Midbrain (tissue), 1 donor: ENCODE measurements at places on chromosomes 1 and 21.
A peak's percentile ranks its signal among the peaks of the same experiment; 100 is the strongest.

GRCh38 chr1:160916666-160917065 is 31.7 kb upstream of the ITLN1 start:
- DNase-seq: no peak

DNA sequence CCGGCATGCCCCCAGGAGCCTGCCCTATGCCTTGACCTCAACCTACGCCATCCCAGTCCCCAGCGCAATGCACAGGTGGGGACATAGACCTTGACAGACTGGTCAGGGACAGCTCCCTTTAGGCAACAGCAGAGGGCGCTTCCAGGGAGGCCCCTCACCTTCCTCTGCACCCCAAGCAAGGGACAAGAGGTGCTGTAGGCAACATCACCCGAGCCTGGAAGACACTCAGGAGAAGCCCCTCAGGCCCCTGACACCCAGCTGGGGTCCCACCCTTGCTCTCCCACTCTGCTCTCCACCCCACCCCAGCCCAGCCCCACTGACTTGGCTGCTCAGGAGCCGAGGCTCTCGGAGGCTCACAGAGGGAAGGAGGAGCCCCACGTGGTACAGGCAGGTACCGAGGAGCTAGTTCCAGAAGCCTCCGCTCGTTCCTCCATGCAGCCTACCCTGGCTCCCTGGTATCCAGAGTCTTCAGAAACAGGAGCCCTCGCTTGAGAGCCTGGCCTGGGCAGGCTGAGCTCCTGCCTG is 2.4 kb upstream of the WNT3A start:
- no peak for DNase-seq

- peak; percentile 49 for DNase-seq
Measured at GRCh38 chr21:44845418-44846223, 27.8 kb upstream of the SUMO3 start.

DNA sequence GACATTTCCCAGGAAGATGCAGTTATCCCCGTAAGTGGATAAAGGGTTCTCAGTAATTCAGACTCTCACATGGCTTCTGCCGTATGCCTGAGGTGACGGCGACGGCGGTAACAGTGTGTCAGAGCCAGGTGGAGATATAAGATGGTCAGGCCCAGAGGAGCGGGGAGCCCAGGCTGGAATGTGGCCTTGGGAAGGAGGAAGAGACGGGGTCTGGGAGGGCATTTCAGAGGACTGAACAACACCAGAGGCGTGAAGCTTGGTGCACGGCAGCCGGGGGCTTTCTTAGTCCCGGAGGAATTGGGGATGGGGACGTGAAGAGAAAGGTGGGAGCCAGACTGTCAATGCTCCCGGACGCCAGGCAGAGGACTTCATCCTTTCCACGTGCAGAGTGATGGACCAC is 1.0 kb downstream of the RER1 start:
- DNase-seq: no peak

DNA sequence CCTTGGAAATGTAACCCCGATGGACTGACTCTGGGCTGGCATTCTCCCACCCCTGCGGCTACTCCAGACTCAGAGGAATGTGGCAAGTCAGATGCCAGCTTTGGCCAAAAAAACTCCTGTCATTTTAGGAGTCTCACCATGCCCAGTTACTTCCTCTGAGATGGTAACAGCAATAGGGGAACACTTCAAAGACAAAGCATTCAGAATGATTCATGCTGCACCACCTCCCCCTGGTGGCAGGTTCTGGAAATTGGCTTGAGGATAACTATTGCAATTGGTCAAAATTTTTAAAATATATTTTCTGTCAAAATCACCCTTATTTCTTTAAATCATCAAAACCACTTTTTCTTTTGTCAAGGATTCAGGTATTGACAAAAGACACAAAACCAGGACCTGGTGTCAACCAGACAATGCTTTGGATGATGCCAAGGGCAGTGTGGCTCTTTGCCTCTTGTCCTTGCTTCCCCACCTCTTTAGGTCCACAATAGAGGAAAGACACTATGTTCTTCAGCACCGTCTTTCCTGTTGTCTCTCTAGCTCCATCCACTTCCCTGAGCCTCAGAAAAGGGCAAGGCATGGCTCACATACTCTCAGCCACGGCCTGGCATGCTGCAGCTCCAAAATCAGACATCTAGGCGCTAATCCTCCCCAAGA is 9.9 kb upstream of the CDCA8 start:
- DNase-seq: peak; percentile 75

DNA sequence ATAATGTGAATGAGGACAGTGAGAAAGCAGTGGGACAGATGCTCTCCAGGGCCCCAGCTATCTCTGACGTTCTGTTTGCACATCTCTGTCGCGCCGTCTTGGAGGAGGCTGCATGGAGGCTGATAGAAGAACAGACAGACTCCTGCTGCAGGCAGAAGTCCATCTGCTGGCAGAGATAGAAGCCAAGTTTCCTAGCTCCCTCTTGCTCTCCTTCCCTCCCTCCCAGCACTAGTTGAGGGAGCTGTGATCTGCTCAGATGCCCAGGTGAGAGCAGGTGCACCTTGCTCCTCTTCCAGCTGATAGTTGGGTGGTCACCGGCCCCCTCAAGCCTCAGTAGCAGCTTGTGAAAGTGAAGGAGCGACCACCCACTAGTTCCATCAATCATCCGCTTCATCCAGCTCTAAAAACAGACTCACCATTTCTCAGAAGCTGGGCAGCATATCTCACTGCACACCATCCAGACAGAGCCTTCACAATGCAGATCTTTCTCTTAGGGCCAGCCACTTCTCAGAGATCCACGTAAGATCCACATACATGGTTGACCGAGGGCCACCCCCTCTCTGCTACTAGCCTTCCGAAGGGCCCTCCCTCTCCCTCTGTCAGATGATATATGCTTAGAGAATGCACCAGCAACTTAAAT is 12.9 kb downstream of the LRRN2 start:
- DNase-seq: no peak

GRCh38 chr1:84836145-84836544 is 56.9 kb downstream of the LPAR3 start:
- no peak for DNase-seq

GRCh38 chr1:81551946-81552345 is 248.8 kb upstream of the ADGRL2 start:
- no peak for DNase-seq

GRCh38 chr21:46569081-46569480 is 35.8 kb downstream of the S100B start:
- DNase-seq: no peak
